ENCODE measurements at places on chromosomes 12 and 14. TPM values are rescaled to one million over a fixed set of nuclear protein-coding genes. Genes with fewer than 3 reads are reported as not detected.

DNA sequence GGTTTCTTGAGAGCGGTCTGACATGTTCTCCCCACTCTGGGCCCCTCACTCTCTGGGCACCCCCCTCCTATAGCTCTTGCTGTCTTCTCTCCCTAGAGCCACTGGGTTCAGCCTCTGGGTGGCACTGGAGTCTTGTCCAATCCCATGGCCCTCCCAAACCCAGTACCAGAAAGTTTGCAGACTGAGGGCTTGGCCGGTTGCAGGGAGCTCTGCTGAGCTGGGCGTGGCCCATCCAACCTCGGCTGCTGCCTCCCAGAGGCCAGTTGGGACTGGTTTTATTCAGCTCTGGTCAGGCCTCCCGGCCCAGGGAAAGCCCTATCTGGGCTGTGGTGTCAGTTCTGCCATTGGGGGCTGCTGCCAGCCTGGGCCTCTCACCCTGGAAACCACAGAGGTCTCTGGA is 37.9 kb downstream of the ISCA2 start:
- peak; percentile 51 for DNase-seq

- no peak for DNase-seq
These were observed 967.9 kb upstream of the SEL1L start for GRCh38 chr14:82501554-82501953.

DNA sequence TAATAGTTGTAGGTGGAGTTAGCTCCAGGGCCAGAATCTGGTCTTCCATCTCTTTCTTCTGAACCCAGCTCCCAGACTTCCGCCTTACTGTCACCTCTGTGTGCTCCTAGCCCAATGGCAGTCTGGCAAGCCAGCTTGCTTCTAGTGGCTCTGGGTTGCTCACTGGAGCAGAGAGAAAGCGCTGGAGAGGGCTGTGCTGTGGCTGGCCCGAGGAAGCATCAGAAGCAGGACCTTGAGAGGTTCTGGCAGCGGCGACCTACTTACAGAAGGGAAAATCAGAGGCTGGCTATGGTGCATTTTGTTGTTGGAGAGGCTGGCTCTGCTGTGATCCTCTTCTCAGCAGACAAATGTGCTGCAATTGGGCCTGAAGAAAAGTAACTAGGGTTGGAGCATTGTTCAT is 28.6 kb downstream of the KCNA5 start:
- DNase-seq, result no peak

DNA sequence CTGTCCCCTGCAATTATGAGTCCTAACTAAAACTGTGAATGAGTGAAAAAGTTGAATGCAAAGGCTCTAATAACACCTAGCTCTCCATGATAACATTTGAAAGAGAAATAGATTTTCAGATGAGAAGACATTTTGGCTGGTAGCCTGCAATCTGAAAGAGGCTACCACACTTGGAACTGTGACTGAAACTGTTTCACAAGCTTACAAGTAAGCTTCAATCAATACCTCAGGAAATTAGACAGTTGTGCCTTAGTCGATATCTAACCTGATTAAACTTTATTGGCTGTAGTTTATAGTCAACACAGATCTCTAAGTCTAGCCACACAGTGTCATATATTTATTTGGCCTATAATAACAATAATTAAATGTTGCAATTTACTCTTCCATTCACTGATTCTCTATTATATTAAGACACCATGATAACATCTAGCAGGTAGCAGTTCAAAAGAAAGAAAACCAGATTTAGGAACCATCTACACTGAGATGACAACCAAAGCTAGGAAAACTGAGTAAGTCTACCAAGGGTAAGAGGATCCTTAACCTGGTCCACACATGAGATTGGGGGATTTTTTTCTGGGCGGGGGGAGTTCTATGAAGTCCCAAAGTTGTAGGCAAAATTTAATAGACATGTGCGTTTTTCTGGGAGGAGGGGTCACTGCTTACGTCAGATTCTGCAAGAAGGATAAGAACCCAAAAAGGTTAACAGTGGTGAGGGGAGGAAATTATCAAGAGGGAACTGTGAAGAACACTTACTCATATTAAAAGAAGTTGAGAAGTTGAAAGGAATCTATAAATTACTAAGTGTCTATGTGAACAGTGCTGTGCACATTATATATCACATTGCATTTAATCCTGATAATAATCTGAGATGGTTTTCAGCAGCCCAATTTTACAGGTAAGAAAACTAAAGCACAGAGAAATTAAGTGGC is 65.8 kb downstream of the NUMB start:
- DNase-seq, result no peak

- DNase-seq, result no peak
These were observed 64.5 kb downstream of the DAAM1 start for GRCh38 chr14:59252772-59253500.

DNA sequence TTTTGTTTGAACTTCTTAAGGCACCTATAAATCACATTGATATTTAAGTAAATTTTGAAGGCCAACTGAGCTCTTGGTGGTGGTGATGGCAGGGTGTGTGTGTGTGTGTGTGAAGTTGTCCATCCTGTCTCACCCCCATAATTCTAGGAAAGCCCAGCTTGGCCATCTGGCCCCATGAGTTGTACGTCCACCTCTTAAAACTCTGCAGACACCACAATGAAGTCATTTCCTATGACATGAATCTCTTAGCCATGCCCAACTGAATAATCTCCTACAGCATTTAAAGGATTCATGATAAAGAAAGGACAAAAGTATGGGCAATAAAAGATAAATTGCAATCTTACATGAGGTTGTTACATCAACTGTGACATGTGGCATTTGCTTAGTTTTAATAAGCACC is 123.4 kb downstream of the TTC7B start:
- no peak for DNase-seq

- no peak for DNase-seq
These were observed 62.0 kb upstream of the ASPG start for GRCh38 chr14:104023325-104024055.

- no peak for DNase-seq
These were observed 8.7 kb downstream of the MMP17 start for GRCh38 chr12:131836714-131837397.

- no peak for DNase-seq
These were observed 125.6 kb upstream of the FGD4 start for GRCh38 chr12:32273712-32274111.

DNA sequence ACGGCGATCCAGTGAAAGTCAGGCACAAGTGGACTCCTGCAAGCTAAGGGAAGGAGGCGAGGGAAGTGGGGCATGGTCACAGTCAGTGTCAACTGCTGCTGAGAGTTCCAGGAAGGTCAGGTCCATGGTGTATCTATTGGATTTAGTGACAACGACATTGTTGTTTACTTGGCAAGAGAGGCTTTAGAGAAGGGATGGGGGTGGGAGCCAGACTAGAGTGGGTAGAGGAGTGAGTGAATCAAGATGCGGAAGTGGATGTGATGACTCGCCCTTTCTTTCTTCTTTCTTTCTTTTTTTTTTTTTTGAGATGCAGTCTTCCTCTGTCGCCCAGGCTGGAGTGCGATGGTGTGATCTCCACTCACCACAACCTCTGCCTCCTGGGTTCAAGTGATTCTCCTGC is 12.5 kb downstream of the P2RX7 start:
- no peak for DNase-seq

DNA sequence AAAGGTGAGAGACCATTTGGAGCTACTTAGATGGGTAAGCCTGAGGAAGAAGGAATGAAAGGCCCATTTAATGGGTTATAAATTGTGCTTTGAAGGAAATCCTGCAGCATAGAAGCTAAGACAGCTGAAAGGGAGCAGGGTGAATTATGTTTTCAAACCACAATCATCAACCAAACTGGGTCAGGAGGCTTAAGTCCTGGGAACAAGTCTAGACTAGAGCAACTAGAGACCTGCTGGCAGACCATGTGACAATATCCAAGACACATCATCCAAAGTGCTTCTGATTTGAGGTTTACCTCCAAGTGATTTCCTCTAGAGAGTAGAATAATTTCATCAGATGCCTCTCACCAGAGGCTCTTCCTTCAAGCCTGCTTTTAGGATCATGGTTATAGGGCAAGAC is 53.7 kb downstream of the MAP3K9 start:
- no peak for DNase-seq

DNA sequence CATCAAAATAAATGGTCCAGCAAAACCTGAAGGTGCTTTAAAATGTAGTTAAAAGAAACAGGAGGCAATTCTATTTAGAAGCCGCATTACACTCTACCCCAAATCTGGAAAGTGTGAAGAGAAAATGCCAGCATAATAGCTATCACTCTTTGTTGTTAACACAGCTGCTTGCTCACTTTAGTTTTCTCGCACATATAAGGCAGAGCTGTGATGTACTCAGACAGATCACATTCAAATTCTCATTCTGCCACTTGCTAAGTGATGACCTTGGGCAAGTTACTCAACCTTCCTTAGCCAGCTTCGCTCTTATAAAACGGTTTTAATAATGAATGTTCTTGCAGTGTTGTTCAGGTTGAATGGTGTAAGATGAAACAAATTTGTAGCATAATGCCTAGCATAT is 56.0 kb upstream of the MGAT4C start:
- no peak for DNase-seq

GRCh38 chr14:93892923-93893558 is 34.1 kb upstream of the FAM181A start:
- peak; percentile 88 for DNase-seq

DNA sequence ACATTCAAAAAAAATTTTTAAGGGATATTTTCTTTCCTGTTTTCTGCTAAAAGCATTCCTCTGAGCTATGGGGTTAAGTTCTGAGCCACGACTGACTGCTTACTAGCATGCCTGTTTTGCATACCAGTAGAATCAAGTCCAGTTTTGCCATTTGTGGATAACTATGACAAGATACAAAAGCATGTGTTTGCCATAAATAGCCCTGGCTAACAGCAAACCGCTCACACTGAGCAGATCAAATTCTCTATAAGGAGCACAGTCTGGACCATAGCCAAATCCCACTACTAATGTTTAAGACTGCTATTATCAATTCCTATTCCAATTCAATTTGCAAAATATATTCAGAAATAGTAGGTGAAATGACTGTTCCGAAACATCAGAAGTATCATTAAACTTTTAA is 3.2 kb downstream of the CFL2 start:
- peak; percentile 91 for DNase-seq

- peak; percentile 7 for DNase-seq
These were observed 6.9 kb upstream of the OR6J1 start for GRCh38 chr14:22650960-22651521.

- DNase-seq, result no peak
These were observed 32.4 kb upstream of the CD69 start for GRCh38 chr12:9792961-9793617.

DNA sequence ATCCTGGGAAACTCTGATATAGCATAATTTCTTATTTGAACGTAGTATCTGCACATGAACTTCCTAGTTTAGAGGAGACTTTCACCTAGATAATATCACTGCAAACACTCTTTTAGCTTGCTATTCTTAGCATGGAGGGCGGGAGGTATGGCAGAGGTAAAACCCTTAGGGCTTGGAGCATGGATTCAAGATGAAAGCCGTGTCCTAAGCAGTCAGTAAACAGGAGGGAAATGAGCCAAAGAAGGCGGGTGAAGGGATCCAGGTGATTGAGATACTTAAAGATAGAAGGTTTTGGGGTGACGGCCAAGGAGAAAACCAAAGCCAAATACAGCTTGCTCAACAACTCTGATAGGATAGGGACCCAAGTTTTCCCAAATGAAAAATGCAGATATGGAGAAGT is 107.1 kb upstream of the BCAT1 start:
- no peak for DNase-seq

DNA sequence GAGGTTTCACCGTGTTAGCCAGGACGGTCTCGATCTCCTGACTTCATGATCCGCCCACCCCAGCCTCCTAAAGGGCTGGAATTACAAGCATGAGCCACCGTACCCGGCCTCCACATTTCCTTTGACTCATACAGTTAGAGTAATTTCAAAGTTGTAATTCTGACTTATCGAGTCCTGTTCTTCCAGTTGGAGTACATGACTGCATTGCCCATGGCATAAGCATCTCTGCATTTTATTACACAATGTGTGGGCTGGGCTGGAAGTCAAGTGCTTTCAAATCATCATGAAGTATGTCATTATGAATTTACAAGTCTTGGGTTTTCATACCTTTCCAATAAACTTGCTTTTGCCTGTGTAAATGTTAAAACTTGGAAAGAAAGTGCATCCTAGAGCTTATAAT is 1295.7 kb upstream of the FLRT2 start:
- no peak for DNase-seq

DNA sequence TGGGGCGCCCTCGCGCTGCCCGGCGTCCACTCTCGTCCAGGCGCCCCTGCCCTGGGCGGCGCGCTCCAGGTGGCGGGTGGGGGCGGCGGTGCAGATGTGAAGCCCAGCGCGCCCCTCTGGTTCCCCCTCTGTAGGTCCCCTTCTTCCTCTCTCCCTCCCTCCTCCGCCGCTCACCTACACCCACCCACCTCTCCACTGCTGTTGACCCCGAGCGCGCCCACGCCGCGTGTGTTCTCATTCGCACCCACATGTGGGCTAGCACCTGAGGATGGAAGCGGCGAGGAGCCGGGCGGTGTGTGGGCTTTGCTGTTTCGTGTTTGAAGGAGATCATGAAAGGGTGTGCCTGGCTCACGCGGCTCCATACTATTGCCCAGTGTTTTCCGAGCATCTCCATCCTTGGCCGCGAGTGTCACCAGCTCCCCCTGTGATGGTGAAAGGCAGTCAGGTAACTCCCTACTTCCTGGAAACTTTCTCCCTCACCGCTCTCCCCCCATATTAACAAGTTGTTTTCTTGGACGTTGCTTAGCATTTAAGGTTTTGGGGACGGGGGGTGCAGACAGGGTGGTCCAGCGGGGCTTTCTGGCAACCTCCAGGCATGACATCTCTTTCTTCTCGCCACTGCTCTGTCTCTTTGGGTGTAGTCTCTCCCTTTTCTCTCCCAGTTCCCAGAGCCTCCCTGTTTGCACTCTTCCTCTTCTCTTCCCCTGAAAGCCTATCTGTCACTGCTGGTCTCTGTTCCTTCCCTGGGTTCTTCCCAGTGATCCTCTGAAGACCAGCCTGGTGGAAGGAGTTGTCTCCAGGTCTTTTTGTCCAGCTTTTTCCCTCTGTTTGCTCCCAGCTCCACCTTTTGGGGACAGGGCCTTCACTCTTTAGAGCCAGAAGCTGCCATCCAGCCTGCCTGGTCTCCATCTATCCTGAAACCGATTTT is 1.6 kb downstream of the CACNA1C start:
- peak; percentile 53 for DNase-seq

DNA sequence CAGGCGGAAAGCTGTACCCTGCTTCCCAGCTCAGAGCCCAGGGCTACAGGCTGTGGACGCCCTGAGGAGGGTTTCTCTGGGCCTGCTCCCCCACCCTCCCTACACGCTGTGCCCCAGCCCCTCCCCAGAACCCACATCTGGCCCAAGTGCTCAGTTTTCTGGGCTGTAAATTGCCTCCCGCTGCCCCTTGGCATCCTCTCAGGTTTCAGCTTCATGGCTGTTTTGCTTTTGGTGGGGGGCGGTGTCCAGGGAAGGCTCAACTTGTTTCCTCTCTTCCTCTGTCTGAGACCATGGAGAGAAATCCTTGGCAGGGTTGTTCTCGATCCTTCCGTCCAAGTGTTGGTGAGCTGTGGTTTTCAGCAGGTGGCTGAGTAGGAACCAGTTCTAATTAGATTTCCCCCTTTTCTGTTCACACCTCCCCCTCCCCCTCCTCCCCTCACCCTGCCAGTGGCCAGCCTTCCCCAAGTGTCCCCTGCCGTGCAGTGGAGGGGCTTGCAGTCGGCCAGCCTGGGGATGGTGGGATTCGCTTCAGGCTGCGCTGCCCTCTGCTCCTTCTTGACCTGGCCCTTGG is 61.8 kb downstream of the TSPAN9 start:
- peak; percentile 94 for DNase-seq

The OR6J1 gene
- not detected for total RNA-seq

The FOXN4 gene
- not detected for total RNA-seq

The RILPL1 gene
- total RNA-seq, result 12.5 TPM

The NPFF gene
- total RNA-seq, result not detected

The SLC10A1 gene
- not detected for total RNA-seq

The BMAL2 gene
- total RNA-seq, result 4.6 TPM

The IFNG gene
- 0.51 TPM for total RNA-seq

The SERPINA9 gene
- not detected for total RNA-seq

The DNAAF2 gene
- 10.5 TPM for total RNA-seq

The TRAFD1 gene
- total RNA-seq, result 37.0 TPM

All from tongue (tissue), 3 donors.